Cardiac muscle cell (in vitro differentiated cells and primary cell): ENCODE measurements at places on chromosomes 2 and 18. TPM values are rescaled to one million over a fixed set of nuclear protein-coding genes. Genes with fewer than 3 reads are reported as not detected.

Gene SNORC
- total RNA-seq = 3.8 and 13.1 TPM in 2 replicates

Gene RALB
- 26.5 and 31.4 TPM in 2 replicates for total RNA-seq

Gene UGT1A10
- not detected in 2 replicates for total RNA-seq

GRCh38 chr2:66439812-66440542, 5.1 kb downstream of the MEIS1 start:
- peak overlapping the region; percentile 99 for H3K27ac ChIP-seq
- peaks cover 31% of the 10 kb centered on the region for H3K4me1 ChIP-seq
- no peaks in the 10 kb centered on the region for H3K27me3 ChIP-seq
- peak overlapping the region; percentile 94 for H3K4me3 ChIP-seq
- peaks cover 39% of the 10 kb centered on the region for H3K36me3 ChIP-seq

- DNase-seq = no peak
- H3K27me3 ChIP-seq = no peaks in the 10 kb centered on the region
Measured at GRCh38 chr2:129190494-129190893, 789.0 kb upstream of the RAB6C start.

DNA sequence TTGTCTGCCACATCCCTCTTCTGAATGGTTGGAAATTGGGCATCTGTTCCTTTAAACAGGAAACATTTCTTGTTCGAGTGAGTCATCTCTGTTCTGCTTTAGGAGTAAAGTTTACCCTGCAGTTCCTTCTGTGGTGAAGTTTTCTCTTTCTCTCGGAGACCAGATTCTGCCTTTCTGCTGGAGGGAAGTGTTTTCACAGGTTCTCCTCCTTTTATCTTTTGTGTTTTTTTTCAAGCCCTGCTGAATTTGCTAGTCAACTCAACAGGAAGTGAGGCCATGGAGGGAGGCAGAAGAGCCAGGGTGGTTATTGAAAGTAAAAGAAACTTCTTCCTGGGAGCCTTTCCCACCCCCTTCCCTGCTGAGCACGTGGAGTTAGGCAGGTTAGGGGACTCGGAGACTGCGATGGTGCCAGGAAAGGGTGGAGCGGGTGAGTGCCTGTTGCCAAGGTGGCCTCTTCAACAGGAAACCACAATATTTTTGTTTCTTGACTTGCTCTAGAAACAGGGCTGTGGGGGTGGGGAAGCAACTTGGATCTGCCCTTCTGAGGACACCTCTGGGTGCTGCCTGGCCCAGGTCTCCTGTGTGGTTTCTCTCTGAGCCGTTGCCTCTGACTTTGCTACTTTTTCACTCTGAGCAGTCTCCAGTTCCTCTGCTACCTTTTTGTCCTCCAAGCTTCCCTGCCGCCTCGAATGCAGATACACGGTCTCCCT, 2.2 kb upstream of the CASP8 start:
- no peaks in the 10 kb centered on the region for H3K27me3 ChIP-seq
- no peak overlapping the region for H3K27ac ChIP-seq
- peaks cover 3% of the 10 kb centered on the region for H3K4me1 ChIP-seq
- peak; percentile 92 for DNase-seq

DNA sequence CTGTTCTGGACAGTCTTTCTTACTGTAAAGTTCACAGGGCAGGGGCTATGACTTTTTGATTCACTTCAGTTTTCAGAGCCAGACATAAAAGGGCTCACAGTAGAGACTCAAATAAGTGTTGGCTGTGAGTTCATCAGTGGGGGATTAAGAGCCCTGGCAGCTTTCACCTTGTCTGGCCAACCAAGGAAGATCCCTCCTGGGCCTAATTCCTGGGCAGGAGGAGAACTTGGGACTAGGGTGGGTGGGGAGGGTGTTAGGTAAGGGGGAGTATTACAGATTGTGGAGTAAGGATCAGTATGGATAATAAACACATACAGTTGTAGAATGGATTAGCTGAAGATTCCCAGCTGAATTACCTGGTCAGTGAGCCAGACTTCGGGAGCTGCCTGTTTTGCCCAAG, 904 bp upstream of the SFXN5 start:
- H3K4me1 ChIP-seq = peaks cover 10% of the 10 kb centered on the region
- H3K27ac ChIP-seq = no peak overlapping the region
- H3K27me3 ChIP-seq = peaks cover 5% of the 10 kb centered on the region
- H3K4me3 ChIP-seq = no peak overlapping the region
- no peaks in the 10 kb centered on the region for H3K36me3 ChIP-seq

- no peak overlapping the region for H3K27ac ChIP-seq
- H3K4me3 ChIP-seq = no peak overlapping the region
- peaks cover 22% of the 10 kb centered on the region for H3K27me3 ChIP-seq
- no peaks in the 10 kb centered on the region for H3K36me3 ChIP-seq
- no peak for DNase-seq
Measured at GRCh38 chr2:197847651-197848401, 43.4 kb downstream of the PLCL1 start.
